MG63 (cell line): ENCODE measurements at places on chromosomes 4 and X. TPM values are rescaled to one million over a fixed set of nuclear protein-coding genes. Genes with fewer than 3 reads are reported as not detected.

The TMEM144 gene
- total RNA-seq: 1.7 and 3.9 TPM in 2 replicates

The CT45A5 gene
- not detected in 2 replicates for total RNA-seq

The NHS gene
- total RNA-seq: 0.07 and 0.10 TPM in 2 replicates

The IDH3G gene
- total RNA-seq: 48.7 and 75.2 TPM in 2 replicates

The MMRN1 gene
- total RNA-seq: not detected in 2 replicates

The MAGEB2 gene
- not detected in 2 replicates for total RNA-seq

The SMIM31 gene
- total RNA-seq: not detected in 2 replicates

The KCND1 gene
- total RNA-seq: 0.23 TPM in 1 of 2 replicates, not detected in the other

The PKD2 gene
- 9.0 and 14.2 TPM in 2 replicates for total RNA-seq

The PHKA2 gene
- 13.3 and 29.0 TPM in 2 replicates for total RNA-seq

The DGKK gene
- not detected in 2 replicates for total RNA-seq

The ARSJ gene
- total RNA-seq: 41.8 and 60.1 TPM in 2 replicates

The VSIG4 gene
- not detected in 2 replicates for total RNA-seq

The RS1 gene
- total RNA-seq: not detected in 2 replicates

DNA sequence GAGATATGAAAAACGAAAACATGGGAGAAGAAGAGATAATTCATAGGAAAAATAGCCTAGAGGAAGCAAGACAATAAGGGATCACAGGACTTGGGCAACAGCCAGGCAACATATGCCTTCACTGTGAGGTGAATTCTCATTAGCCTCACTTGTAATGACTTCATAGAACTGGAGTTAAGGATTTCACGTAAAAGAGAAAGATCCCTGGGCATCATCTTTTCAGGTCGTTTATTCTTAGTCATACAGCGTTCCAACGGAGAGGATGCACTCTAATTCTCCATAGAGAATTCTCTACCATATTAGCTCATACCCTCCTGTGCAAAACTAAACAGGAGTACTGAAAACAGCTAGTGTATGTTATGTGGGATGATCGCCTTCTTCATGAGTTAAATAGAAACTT lies 1.4 kb downstream of the PRKG2 start:
- no peak for DNase-seq

GRCh38 chr4:33696041-33696440 lies 2548.3 kb downstream of the ARAP2 start:
- no peak for DNase-seq

GRCh38 chrX:10110316-10110935 lies 46.3 kb upstream of the CLCN4 start:
- no peak for DNase-seq

DNA sequence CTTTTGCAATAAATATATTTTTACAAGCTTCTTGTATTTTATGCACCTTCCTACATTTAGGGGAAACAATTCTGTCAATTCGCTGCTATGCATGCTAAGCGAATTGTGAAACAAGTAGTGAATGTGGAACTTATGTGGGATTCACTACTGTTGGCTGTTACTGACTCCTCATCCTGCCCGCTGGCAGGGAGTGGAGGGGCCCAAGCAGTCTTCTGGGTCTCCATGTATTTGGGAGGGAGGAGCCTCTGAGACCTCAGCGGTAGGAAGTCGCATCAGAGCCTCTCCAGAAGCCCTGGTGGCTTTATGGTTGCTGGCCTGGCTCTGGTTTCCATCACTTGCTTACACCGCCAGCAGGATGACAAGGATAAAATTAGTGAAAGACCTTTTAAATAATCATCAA lies 3.7 kb upstream of the SETD7 start:
- DNase-seq: no peak

- DNase-seq: no peak
Observed at GRCh38 chr4:116469582-116469981, 615.8 kb downstream of the TRAM1L1 start.

DNA sequence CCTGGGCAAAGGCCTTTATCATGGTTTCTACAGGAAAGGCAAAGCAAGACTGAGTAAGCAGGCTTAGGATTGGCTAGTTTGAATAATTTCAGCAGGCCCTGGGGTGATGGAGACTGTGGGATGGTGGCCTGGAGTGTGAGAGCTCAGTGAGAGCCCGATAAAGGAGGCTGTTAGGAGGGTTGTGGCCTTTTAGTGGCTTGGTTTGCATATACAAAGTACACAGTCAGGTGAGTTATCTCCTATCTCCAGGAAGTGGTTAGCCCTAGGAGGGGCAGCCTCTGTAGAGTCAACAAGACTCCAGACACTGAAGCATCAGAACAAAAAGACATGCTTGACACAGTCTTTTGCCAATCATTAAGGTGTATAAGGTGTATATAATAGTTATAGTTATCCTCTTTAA lies 157.2 kb downstream of the CFAP299 start:
- no peak for DNase-seq

DNA sequence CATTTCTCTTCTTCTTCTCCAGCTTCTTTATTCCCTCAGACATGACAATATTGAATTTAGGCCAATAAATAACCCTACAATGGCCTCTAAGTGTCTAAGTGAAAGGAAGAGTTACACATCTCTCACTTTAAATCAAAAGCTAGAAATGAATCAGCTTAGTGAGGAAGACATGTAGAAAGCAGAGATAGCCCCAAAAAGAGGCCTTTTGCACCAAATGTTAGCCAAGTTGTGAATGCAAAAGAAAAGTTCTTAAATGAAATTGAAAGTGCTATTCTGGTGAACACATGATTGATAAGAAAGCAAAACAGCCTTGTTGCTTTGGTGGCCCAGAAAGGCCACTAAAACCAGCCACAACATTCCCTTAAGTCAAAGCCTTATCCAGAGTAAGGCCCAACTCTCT lies 146.2 kb upstream of the HHIP start:
- no peak for DNase-seq

- peak; percentile 41 for DNase-seq
Observed at GRCh38 chr4:184825141-184825895, 450 bp downstream of the ACSL1 start.

DNA sequence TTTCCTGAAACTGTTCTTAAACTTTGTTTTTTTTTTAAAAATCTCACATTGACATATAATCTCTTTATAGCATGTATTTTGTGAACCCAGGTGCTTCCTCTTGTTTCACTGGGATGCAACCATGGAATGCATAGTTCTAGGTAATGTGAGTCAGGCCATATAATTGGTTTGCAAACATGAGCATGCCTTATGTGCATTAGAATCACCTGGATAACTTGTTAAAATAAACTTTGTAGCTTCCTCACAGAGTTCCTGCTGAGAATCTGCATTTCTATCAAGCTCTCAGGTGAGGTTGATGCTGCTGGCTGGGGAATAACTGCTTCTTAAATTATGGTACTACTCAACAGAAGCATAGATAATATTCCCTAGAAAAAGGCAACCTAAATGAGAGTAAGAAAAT lies 940.3 kb upstream of the LCORL start:
- DNase-seq: no peak

DNA sequence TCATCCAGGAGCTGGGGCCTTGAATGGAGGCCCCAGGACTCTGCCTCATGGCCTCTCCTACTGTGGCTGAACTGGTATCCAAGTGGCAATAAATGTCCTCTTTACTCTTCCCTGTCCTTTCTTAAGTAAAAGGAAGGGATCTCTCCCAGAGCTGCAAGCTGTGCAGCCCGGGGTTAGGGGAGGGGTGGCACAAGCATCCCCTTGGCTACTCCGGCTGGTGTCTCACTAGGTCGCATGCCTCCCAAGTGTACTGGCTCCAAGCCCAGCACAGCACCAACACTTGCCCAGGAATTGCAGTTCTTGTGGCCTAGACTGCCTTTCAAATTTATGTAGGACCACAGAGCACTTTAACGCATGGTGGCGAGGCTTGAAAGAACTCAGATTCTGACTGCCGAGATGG lies 44.7 kb upstream of the MED14 start:
- no peak for DNase-seq

DNA sequence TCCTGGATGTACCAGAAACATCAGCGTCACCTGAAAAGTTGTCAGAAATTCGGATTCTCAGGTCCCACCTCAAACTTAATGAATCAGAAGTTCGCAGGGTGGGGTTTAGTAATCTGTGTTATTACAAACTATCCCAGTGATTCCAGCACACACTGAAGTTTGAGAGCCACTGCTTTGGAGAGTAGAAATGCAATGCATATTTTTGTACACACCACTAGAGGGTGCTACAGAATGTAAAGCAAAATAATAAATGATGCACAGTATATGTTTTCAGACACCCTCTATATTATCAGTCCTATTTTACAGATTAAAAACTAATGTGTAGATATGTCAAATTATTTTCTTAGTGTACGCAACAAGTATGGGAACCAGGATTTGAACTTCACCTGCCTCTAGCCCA lies 2.4 kb upstream of the MORF4L2 start:
- no peak for DNase-seq

GRCh38 chr4:107037199-107037584 lies 1.1 kb upstream of the DKK2 start:
- DNase-seq: peak; percentile 43

DNA sequence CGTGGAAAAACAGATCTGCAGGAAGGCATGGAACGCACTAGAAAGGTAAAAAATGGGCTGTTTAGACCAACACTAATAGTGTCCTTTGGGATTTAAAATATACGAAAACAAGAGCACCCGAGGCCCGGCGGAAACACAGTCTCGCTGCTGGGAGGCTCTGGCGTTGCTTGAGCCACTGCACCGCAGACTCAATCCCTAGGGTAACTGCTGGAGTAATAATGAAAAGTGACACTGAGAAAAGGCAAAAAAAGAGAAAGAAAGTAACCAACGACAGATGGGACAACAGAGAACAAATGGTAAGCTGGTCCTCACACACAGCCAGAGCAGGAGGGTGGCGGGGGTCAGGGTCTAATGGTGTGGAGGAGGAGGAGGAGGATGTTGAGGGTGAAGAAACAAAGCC lies 15.4 kb downstream of the IRAK1 start:
- no peak for DNase-seq

DNA sequence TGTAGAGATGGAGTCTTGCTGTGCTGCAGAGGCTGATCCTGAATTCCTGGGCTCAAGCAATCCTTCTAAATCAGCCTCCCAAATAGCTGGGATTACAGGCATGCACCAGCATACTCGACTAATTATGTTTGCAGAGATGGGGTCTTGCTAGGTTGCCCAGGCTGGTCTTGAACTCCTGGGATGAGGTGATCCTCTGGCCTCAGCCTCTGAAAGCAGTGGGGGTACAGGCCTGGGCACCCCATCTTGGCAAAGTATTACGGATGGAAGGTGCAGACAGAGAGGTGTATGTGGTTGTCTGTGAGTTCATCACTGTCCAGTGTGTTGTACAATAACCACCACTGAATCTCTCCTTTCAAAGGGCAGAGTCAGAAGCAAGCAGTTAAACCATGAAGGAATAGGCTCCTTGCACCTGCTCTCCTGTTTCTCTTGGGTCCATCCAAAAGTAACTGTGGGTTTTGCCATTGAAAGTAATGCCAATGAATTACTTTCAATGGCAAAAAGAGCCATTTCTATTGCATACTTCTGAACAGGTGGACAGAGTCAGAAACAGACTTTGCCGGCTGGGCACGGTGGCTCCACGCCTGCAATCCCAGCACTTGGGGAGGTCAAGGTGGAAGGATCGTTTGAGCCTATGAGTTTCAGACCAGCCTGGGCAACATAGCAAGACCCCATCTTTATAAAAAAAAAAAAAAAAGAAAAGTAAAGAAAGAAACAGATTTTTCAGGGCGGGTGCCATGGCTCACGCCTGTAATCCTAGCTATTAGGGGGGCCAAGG lies 7.0 kb upstream of the AKAP17A start:
- no peak for DNase-seq

- DNase-seq: peak; percentile 61
Observed at GRCh38 chr4:157045507-157046127, 30.3 kb upstream of the GLRB start.

GRCh38 chr4:71254451-71255012 lies 84.3 kb upstream of the SLC4A4 start:
- no peak for DNase-seq

GRCh38 chr4:76804096-76804495 lies 93.8 kb downstream of the SOWAHB start:
- no peak for DNase-seq

GRCh38 chr4:78781924-78782323 lies 5.8 kb downstream of the BMP2K start:
- no peak for DNase-seq
